ENCODE measurements at places on chromosomes 3 and 15.

DNA sequence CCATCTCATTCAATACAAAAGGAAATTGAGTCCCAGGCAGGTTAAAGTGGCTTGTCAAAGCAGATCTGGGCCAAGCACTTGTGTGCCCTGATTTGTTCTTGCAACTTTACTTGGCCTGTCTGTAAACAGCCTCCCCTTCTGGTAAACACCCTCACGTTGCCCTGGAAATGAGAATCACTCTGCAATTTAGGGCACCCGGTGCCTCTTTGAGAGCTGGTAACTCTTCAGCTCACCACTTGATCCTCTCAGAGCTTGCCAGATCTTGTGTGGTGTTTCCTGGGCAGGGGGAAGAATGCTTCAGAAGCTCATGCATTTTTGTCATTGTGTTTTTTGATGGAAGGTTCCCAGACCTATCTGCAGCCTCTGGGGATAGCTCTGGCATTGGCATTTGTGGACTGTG, 11.3 kb downstream of the MED12L start:
- no peak for DNase-seq

- no peak for DNase-seq
Observed at GRCh38 chr3:128415773-128416577, 50.7 kb downstream of the DNAJB8 start.

GRCh38 chr3:145959457-145960088, 201.4 kb downstream of the PLOD2 start:
- no peak for DNase-seq

DNA sequence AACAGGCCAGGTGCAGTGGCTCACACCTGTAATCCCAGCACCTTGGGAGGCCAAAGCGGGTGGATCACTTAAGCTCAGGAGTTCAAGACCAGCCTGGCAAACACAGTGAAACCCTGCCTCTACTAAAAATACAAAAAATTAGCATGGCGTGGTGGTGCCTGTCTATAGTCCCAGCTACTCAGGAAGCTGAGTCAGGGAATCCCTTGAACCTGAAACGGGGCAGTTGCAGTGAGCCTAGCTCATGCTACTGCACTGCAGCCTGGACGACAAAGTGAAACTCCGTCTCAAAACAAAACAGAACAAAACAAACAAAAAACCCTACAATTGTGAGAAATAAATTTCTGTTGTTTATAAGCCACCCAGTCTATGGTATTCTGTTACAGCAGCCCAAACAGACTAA, 94.7 kb downstream of the PIK3CB start:
- no peak for DNase-seq

GRCh38 chr15:72172796-72173195, 24.8 kb downstream of the GRAMD2A start:
- DNase-seq, result no peak

- DNase-seq, result no peak
Observed at GRCh38 chr3:141313093-141313683, 55.1 kb upstream of the ZBTB38 start.

DNA sequence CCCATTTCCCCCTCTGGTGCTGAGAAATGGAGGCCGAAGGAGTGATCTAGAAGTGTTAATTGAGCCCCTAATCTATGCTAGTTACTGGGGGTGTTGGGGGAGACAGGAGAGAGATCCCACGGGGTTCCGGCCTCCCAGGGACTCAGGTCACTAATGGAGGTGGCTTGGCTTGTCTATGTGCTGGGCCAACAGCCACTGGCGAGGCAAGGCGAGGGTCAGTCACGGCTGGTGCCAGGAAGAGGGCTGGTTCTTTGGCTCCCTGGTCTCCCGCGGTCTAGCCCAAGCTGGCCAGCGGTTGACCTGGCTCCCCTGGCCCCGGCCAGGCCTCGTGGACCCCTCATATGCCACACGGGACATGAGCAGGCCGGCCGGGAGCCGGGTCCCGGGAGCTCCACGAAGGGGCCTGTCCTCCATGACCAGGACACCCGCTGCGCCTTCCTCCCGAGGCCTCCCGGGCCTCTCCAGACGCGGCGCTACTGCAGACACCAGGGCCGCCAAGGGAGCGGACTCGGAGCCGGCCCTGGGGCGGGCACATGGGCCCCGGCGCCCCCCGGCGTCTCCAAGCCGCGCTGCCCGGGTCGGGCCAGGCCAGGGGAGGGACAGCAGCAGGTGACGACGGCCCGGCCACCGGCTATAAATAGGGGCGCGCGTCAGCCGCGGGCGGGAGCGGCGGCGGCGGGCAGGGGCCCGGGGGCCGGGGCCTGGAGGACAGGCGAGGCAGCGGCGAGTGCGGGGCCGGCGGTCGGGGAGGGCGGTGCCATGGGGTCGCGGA, at the start of gene ALPK3:
ALPK3 (plus strand) TSS at position 663 of the 772 bp plus-strand sequence; CDS start at position 760, 97 bp downstream.
- DNase-seq, result no peak

DNA sequence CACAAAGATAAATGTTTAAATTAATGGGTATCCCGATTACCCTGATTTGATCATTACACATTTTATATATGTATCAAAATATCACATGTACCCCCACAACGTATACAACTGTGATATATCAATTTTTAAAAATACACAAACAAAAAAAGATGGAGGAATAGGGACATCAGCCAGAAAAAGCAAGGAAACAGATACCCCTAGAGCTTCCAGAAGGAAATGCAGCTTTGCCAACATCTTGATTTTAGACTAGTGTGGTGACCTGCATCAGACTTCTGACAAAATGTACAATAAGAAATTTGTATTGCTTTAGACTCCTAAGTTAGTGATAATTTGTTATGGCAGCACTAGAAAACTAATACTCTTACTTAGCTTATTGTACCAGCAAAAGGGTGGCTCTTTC, 483.8 kb downstream of the TUSC7 start:
- DNase-seq, result no peak

DNA sequence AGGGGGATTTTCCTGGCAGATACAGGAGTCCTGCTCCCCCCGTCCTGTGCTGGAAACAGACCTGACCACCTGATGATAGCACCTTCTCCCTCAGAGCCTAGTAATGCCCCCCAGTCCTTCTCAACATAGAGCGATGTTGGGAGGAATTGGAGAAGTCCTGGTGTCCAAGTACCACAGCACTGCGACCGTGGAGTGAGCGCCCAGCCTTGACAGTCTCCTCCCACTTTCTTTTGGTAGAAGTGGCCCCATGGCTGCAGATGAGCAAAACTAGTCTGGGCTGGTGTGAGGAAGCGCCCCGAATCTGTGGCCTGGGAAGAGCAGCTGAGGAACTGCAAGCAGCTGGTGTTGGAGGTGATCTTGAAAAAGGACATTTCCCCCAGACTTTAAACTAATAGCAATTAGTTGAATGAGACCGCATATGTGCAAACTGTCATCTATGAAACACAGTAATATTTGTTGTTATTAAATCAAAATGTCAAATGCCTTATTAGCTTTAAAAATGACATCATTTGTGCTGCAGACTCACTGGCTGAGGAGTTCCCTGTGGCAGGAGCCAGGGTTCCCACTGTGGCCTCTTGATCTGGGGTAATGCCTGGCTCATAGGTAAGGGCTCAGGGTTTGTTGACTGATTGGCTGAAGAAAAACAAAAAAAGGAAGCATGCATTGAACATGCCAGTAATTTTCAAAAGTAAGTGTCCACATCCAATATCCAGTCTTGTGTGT, 121.8 kb downstream of the CACNA2D3 start:
- DNase-seq, result no peak

DNA sequence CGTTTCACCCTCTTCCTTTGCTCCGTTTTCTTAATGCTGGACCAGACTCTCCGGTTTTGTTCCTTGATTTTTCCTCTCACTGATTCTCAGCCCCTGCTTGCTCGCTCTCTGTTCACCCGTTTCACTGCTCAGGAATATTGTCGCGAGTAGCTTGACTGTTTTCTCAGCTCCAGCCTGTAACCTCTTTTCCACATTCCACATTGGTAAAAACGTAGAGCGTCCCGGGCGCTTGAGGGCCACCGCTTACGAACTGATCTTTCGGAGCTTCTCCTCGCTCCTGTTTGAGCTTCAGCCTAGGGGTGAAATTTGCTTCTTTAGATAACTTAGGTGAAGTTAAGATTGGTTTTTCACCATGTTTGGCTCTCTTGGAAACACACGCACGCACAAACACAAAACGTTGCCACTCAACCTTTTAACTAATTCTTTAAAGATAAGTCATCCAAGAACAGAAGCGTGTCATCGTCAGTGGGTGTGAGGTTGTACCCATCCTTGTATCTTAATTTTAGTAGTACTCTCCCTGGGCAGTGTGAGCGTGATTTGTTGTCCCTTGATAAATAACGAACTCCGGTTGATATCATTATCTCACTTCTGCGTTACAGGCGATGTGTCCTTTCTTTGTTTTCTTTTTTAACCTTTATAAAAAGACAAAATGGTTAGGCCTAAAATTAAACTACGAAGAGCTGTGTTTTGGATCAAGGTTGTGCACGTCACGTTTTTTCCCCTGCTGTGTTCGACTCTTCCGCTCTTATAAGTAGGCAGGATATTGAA, 1.0 kb downstream of the PAK2 start:
- DNase-seq, result peak; percentile 4

DNA sequence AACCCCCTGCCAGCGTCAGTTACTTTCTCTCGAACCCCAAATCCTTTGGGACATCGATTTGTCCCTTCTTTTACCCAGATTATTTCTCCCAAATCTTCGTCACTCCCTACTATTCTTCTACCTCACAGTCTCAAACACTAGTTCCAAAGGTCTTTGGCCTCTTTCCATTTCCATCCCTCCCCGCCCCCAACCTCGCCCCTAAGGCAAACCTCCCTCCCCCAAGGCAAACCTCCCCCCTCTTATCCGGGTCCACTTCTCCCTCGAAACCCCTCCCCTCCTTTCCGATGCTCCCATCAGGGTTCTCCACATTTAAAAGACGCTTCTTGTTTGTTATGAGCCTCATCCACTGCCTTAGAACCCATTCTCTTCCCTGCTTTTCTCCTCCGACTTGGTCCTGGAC, 583 bp downstream of the EAF1 start:
- DNase-seq, result no peak
